Stimulated activated CD8-positive, alpha-beta memory T cell treated with anti-CD3 and anti-CD28 coated beads, Interleukin-2, amount 100 ng/mL, for 1 hour (primary cell): ENCODE measurements at places on chromosomes 6 and 20.

DNA sequence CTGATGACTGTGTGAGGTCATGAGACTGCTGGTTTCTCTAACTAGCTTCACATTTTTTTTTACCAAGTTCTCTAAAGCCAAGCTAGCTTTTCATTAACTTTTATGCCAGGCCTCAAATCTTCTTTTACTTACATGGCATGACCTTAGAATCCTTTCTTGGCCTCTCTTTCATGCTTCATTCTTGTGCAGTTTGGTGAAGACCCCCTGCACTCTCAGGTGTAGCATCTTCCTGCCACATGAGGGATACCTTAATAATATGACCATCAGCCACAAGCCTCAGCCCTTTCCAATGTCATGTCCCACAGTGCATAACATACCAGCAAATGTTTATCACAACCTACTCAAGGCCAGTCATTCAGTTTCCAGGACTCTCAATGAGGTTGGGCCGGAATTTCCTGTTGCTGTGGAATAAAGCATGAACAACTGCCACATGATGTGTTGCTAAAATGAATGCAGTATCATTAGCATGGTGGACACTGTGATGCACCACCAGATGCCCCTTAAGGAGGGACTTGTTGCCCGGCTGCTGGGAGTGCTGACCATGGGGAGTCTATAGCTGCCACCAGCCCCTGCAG lies 72.2 kb downstream of the RIN2 start:
- no peak for DNase-seq

DNA sequence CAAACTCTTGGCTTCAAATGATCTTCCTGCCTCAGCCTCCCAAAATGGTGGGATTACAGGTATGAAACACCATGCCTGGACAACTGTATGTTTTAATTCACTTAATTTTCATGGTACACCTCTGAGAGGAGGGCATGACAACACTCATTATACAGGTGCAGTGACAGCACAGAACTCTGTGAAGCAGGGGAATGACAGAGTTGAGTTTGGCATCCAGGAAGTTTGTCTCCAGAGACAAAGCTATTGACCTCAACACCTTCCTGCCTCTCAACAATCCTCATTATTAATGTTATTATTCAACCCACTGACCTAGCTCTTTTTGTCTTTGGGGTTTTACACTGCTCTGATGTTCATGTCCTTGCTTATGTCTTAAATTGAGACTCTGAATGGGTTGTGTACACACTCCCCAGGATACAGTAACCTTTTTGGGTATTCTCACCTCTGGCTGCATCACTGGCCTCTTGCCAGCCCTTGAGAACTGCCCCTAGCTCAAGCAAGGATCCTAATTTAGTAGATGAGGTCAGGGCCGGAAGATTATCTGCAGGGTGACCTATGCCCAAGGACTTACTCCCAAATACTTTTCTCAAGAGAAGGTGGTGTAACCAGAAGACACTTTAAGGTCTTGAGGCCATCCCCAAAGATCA lies 13.0 kb upstream of the IER3 start:
- no peak for DNase-seq

GRCh38 chr6:33981861-33982260 lies 164.0 kb downstream of the GRM4 start:
- no peak for DNase-seq

DNA sequence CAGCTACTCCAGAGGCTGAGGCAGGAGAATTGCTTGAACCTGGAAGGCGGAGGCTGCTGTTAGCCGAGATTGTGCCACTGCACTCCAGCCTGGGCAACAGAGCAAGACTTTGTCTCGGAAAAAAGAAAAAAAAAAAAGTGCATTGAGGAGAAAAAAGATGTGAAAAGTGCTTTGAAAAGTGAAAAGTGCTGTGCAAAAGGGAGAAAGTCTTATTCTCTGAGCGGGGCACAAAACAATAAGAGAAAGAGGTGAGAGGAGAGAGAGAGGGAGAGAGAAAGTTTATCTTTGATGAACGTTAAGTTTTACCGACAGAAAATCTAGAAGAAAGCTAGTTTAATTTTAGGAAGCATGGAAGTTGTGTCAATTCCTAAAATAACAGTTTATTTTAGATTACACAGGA lies 3.9 kb upstream of the PACSIN1 start:
- DNase-seq: no peak
